ENCODE measurements at places on chromosomes 7 and 10. TPM values are rescaled to one million over a fixed set of nuclear protein-coding genes. Genes with fewer than 3 reads are reported as not detected.

DNA sequence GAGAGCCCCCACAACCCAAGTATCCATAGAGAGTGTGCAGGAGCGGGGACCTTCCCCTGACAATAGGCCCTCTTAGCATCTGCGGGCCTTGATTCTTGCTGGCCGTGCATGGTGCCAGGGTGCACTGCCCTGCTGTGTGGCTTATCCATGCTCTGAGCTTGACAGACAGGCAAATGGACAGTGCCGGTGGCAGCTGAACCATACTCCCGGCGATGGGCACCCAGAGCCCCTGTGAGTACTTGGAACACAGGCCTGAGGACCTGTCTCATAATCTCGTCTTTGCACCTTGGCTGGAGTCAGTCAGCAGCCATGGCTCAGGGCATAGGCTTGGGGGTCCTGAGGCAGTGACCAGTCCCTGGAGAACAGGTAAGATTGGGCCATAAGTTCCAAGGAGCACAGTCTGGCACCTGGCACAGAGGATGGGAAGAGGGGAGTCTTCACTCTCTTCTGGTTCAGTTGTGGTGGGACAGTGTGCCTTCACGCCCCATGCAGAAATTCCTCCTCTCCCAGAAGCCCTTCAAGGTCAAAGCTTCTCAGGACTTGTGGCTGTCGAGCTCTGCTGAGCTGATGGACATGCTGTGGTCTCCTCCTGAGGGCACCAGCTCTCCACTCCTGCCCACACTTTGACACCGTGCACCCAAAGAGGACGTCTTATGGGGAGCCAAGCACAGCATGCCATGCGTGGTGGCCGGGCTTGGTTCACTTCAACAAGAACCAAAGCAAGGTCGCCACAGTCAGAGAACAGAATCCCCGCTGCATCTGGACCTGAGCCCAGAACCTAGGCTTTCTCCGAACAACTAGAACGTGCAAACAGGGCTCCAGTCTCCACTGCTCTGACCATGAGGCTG, 59.4 kb upstream of the CAMK2B start:
- no peaks in the 10 kb centered on the region for H3K27me3 ChIP-seq
- H3K4me1 ChIP-seq, result no peaks in the 10 kb centered on the region

- H3K27me3 ChIP-seq, result no peaks in the 10 kb centered on the region
- no peaks in the 10 kb centered on the region for H3K36me3 ChIP-seq
- no peak for DNase-seq
- no peak overlapping the region for H3K27ac ChIP-seq
Observed at GRCh38 chr7:154474903-154475520, 422.8 kb downstream of the DPP6 start.

GRCh38 chr7:10257438-10257837, 716.2 kb upstream of the PHF14 start:
- no peak overlapping the region for H3K27ac ChIP-seq
- DNase-seq, result no peak
- H3K4me1 ChIP-seq, result no peaks in the 10 kb centered on the region
- no peaks in the 10 kb centered on the region for H3K27me3 ChIP-seq

DNA sequence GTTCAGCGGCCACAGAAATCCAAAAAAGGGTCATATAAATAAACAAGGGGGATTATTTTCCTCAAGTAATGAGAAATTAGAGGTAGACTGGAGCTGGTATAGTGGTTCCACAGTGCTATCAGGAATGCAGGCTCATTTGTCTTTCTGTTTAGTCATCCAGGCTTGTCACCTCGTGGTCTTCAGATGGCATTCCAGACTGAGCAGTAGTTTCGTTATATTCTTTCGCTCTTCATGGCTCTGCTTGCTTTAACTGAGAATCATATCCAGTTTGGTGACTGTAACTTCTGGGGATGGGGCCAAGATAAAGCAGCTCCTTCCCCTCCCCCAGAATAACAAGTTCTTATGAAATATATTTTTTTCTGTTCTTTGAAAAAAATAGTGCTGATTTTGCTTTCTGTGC, 9.5 kb downstream of the ANKIB1 start:
- no peak overlapping the region for H3K4me3 ChIP-seq
- DNase-seq, result no peak
- no peaks in the 10 kb centered on the region for H3K27me3 ChIP-seq
- H3K36me3 ChIP-seq, result no peaks in the 10 kb centered on the region

DNA sequence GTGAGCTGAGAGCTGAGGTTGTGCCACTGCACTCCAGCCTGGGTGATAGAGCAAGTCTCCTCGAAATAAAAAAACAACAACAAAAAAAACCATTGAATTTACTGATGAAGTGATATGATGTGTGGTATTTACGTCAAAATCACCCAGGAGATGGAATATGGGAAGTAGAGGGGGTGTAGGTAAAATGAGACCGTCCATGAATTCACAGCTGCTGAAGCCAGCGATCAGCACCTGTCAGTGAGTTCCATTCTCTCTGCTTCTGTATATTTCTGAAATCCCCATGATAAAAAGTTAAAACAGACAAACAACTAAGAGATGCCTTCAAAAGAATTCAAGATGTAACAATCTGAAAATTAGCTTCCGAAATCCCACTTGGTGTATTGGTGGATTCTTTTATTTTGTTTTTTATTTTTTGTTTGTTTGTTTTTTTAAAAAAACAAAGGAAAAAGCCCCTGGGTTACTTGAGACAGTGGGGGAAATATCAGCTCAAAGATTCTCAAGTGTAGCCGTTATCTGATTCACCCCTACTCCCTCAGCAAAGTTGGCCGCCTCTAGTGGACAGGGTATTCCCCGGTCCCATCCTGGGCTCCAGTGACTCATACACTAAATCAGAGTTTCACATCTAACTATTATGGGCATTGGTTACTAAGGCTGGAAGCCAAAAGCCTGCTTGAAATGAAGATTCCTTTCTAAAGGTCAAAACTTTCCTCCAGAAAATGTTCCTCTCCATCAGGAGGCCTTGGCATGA, 76.4 kb downstream of the MAP3K8 start:
- no peaks in the 10 kb centered on the region for H3K4me1 ChIP-seq
- no peak overlapping the region for H3K27ac ChIP-seq
- no peaks in the 10 kb centered on the region for H3K36me3 ChIP-seq
- DNase-seq, result no peak
- H3K27me3 ChIP-seq, result no peaks in the 10 kb centered on the region
- H3K4me3 ChIP-seq, result no peak overlapping the region

- H3K4me1 ChIP-seq, result peaks cover 5% of the 10 kb centered on the region
- no peak for DNase-seq
- H3K4me3 ChIP-seq, result no peak overlapping the region
- no peaks in the 10 kb centered on the region for H3K27me3 ChIP-seq
Observed at GRCh38 chr10:122127943-122128342, 139.0 kb downstream of the TACC2 start.

DNA sequence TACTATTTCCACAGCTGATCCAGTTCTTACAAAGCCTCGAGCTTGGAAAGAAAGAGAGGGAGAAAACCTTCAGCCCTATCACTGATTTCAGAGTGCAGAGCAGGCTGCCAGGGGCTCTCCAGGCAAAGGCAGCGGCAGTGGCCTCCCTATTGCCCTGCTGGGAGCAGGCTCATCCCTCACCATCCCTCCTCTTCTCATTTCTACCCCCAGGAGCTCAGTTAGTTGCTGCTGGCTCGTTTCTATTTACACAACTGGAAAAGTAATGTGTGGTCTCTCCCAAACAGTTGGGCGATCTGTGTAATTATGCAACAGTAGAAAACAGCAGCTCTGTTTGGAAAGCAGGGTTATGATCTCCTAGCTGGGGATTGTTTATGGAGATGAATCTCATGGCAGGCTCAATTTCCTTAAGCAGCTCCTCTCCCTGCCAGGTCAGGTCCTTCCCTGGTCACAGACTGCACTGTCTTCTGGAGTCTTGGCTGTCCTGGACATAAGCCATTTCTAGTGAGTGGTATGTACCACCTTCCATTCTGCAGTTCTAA, 28.7 kb upstream of the TNS3 start:
- H3K27ac ChIP-seq, result peak overlapping the region; percentile 69
- no peaks in the 10 kb centered on the region for H3K36me3 ChIP-seq
- no peak overlapping the region for H3K4me3 ChIP-seq

DNA sequence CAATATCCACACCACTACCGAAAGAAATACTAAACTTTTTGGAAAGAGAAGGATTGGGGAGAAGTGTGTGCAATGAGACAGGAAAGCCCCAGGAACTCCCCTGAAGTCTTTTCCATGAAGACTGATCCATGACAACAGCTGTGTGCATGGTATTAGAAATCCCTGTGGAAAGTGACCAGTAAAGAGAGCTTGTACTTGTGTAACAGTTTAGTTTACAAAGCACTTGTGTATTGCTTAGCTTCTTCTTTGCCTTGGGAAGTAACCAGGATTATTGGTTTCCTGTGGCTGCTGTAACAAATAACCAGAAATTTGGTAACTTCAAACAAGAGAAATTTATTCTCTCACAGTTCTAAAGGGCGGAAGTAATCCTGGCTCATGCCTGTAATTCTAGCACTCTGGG, 18.8 kb downstream of the TFAM start:
- no peaks in the 10 kb centered on the region for H3K27me3 ChIP-seq
- H3K4me3 ChIP-seq, result no peak overlapping the region
- no peaks in the 10 kb centered on the region for H3K4me1 ChIP-seq
- no peak overlapping the region for H3K27ac ChIP-seq
- H3K36me3 ChIP-seq, result no peaks in the 10 kb centered on the region

- H3K36me3 ChIP-seq, result no peaks in the 10 kb centered on the region
- no peak overlapping the region for H3K27ac ChIP-seq
- H3K4me1 ChIP-seq, result no peaks in the 10 kb centered on the region
Observed at GRCh38 chr7:135190703-135191102, 20.2 kb upstream of the CYREN start.

DNA sequence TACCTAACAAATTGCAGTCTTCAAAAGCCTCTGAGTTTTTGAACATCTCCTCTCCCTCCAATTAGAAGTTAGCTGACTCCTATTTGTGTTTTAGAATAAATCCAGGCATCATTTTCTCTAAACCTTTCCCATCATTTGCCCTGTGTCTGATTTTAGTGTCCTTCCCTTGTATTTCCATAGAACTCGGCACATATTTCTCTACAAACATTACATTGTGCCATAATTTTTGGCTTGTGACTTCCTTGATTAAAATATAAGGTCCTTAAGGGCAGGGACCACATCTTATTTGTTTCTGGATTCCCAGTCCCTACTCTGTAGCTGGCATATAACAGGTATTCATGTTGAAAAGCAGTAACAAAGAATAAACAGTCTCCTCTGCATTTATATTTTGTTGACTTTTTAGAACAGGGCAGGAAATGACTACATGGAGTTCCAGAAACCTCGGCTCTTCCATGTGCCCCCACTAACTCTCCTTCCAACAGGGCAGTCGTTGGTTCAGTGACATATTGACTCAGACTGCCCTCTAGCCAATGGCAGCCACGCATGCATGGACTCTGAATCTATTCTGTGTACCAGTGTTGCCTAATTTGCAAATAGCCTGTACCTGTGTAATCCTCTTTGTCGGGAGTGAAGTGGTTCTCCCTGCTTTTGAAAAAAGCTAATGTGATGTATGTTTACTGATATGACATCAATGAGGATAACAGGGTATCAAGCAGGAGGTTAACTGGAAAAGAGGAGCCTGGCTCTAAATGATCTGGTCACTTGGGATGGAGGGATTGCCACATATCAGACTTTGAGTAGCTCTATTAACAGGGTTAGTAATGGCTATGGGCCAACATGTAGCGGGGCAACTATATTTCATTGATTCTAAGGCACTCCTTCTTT, 19.8 kb upstream of the CPN1 start:
- no peaks in the 10 kb centered on the region for H3K27me3 ChIP-seq
- no peaks in the 10 kb centered on the region for H3K36me3 ChIP-seq
- no peaks in the 10 kb centered on the region for H3K4me1 ChIP-seq
- H3K27ac ChIP-seq, result no peak overlapping the region
- peak; percentile 47 for DNase-seq
- no peak overlapping the region for H3K4me3 ChIP-seq

GRCh38 chr7:129525225-129525862, 23.0 kb downstream of the SMKR1 start:
- H3K27me3 ChIP-seq, result no peaks in the 10 kb centered on the region
- H3K27ac ChIP-seq, result no peak overlapping the region
- H3K36me3 ChIP-seq, result no peaks in the 10 kb centered on the region

DNA sequence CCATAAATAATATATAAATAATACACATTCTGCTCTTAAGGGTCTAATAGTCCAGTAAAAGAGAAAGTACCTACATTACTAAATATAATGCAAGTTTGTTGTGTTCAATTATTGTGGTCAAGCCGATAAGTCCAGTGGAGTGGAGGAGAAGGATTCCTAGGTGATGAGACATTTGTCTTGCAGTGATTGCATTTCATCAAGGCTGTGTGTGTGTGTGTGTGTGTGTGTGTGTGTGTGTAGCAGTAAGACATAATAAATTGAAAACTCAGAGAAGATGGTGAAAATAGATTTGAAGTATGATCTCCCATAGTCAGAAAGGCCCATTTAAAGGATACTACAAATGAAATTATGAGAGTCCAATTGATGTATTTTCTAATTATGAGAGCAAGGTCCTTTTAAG, 192.5 kb upstream of the SEMA3C start:
- no peaks in the 10 kb centered on the region for H3K27me3 ChIP-seq
- no peaks in the 10 kb centered on the region for H3K36me3 ChIP-seq
- DNase-seq, result no peak

DNA sequence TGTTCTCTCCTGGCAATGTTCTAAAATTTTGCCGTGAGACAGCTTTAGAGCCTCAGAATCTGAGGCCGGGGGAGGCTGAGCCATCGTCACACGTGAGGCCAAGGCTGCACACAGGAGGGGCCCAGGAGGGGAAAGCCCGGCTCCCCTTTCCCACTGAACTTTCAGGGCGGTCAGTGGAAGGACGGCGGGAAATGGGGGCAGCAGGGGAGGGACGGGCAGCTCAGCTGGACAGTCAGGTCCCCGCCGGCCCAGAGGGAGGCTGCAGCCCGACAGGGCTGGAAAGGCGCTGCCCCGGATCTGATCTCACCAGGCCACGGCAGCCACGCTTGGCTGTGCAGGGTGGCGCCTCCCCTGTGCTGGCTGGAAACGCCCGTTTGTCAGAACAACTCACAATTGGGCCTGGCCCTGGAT, 43.3 kb upstream of the ADGRA1 start:
- H3K36me3 ChIP-seq, result no peaks in the 10 kb centered on the region
- no peak overlapping the region for H3K27ac ChIP-seq
- DNase-seq, result no peak

DNA sequence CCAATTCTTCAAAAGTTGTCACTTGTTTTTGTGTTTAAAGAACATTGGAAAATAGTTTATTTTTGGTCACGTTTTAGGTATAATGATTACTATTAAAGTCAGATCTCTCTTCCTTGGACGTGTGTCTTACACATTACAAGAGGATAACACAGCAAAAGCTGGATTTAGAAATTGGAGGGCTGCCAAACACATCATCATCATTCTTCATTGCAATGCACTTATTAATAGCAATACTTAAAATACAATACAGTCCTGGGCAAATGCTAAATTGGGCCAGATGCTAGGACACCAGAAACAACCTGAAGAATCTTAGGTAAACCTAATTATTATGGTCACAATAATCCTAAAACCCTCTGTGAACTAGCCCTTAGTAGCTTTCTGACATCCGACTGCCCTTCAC, 303.6 kb downstream of the DGKB start:
- no peaks in the 10 kb centered on the region for H3K36me3 ChIP-seq
- no peaks in the 10 kb centered on the region for H3K4me1 ChIP-seq
- DNase-seq, result no peak
- no peak overlapping the region for H3K4me3 ChIP-seq

The VIM gene
- 121 TPM for total RNA-seq

The VIPR2 gene
- 1.3 TPM for total RNA-seq

The ACBD7 gene
- total RNA-seq, result 0.98 TPM

All from colonic mucosa (tissue), 4 donors.